ENCODE measurements at places on chromosomes 3 and 15. TPM values are rescaled to one million over a fixed set of nuclear protein-coding genes. Genes with fewer than 3 reads are reported as not detected.
A peak's percentile ranks its signal among the peaks of the same experiment; 100 is the strongest.

GRCh38 chr3:194637541-194638400 is 4.6 kb upstream of the TMEM44 start:
- no peak for ATAC-seq

GRCh38 chr3:186760141-186760833 is 23.1 kb upstream of the EIF4A2 start:
- ATAC-seq = no peak

DNA sequence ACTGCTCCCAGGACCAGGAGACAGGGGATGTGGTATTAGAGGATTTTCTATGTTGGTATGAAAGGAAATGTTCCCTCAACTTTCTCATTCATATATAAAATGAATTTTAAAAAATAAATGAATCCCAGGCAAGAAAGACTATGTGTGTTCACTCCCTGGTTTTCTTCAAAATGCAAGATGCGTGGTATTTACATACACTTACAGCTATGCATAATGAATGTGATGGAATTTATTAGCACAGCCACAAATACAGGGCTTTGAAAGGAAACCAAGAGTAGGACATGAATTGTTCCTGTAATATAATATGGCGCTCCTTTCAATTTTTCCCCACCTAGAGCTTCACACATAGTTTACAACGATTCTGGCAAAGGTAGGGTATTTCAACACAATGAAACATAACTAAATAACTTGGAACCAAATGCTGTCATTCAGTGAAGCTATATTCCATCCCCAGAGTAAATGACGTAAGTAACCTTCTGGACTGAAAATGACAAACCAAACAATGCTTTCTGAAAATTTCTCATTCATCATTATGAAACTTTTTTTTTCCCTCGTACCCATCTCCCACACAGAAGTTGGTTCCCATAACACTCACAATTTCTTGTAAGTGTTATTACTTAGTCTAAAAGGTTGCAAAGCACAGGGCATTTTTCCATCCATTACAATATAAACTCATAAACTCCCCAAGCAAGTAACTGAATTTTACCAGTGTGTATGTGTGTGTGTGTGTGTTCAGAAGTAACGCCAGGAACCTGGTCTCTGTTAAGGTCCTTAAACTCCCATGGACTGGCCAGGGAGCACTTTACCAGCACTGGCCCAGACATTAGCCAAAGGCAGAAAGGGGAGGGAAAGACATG is 41.8 kb downstream of the CBLB start:
- peak; percentile 52 for ATAC-seq

- no peak for ATAC-seq
These were observed 267.2 kb downstream of the MFSD1 start for GRCh38 chr3:159069091-159069490.

GRCh38 chr15:84604826-84605553 is 4.2 kb downstream of the ZSCAN2 start:
- no peak for ATAC-seq

DNA sequence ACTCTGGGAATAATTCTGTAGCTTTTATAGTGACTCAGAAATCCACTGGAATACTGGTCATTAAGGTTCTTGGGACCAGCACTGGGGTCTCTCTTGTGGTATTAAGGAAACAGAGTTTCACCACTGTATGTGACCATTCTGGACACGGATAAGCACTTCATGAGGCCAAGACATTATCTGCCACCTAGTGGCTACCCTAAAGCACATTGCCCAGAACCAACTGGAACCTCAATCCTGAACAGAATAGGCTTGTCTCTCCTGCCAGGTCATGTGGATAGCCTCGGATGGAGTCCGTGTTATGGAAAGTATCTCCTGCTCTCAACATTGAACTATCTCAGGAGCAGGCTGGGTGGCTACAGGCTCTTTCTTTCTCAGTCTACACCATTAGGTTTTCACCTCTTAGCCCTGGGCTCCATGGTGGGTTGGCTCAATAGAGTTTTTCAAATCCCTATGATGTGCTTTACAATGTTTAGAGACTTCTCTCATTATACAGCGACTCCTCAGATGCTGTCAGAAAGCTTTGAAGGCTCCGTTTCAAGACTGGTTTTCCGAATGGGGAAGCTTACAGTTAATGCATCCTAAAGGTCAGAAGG is 167.6 kb upstream of the ST8SIA2 start:
- ATAC-seq = no peak

DNA sequence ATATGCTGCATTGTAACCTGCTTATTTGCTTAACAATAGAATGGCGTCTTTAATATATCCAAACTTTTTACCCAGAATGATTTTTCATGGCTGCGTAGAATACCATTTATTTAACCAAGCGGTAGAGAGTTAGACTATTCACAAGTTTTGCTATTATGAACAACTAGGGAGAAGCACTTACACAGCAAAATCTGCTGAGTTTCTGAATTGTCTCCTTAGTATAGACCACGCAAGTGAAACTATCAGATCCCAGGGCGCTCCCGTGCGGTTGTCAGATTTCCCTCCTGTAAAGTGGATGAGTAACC is 12.6 kb upstream of the ADPGK start:
- peak; percentile 12 for ATAC-seq

- ATAC-seq = no peak
These were observed 218.9 kb downstream of the CDIN1 start for GRCh38 chr15:36798366-36798765.

Gene SYNM
- total RNA-seq = 1,890 TPM

- no peak for ATAC-seq
These were observed 373.3 kb downstream of the GAP43 start for GRCh38 chr3:115996420-115997108.

Gene STRIT1
- not detected for total RNA-seq

DNA sequence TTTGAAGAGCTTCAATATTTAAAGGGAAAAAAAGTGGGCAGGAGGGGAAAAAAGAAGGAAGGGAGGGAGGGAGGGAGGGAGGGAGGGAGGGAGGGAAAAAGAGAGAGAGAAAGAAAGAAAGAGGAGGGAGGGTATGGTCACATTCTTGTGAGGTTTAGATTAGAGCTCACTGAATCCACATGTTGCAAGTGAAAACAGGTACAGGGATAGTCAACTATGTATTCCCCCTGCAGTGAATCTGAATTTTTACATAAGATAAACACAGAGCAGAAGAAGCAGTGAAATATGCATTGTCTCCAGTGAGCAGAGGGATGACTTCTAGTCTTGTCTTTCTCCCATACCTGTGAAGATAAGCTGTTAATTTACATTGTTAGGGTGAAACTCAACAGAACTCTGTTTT is 84.0 kb downstream of the IFT80 start:
- no peak for ATAC-seq

DNA sequence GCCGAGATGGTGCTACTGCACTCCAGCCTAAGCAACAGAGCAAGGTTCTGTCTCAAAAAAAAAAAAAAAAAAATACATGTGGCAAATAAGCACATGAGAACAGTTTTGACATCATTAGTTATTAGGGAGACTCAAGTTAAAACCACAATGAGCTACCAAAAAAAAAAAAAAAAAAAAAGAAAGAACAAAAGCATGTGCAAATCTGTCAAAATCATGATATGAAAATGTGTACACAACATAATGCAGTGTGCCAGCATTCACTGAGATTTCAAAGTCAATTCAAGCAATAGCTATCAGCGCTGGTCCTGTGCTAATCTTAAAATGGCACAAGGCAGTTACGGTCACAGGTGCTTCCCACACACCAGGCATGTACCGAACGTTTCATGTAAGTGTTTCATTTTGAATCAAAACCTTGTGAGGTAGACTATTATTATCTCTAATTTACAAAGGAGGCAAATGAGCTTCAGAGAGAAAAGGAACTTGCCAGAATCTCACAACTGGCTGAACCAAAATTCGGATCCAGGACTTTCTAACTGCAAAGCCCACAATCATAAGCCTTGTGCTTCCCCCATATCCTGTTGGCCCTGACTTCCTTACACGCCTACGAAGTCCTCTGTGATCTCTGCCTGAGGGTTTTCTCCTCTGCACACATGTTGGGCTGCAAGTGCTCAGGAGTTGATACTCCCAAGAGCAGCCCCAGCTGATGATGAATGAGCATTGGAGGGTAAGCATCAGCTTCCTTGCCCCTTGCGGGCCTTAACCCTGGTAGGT is 200.1 kb upstream of the PROK2 start:
- no peak for ATAC-seq

- ATAC-seq = no peak
These were observed 471.6 kb downstream of the FOXP1 start for GRCh38 chr3:71111784-71112440.

- ATAC-seq = no peak
These were observed 146.3 kb downstream of the TMCO5A start for GRCh38 chr15:38080651-38081275.

Gene UACA
- total RNA-seq = 56.8 TPM

Gene PPP1R14D
- not detected for total RNA-seq

GRCh38 chr15:52082197-52083036 is 30.2 kb downstream of the BCL2L10 start:
- ATAC-seq = no peak

Gene TYRO3
- 8.1 TPM for total RNA-seq

DNA sequence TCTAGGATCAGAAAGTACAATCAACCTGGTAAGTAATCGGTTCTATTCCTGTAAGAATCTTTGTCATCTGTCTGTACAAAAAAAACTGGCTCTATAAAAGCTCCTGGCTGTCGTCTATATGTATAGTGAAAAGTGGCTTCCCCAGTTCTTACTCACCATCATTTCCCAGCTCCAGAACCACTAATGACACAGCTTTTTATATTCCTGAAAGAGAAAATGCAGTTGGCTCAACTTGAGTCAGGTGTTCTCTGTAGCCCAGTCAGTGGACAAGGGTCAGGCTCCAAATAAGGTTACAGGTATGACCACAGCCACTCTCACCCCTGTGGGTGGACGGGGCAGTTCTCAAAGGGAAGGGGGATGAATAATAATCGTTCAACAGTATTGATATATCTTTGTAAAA is 85.1 kb downstream of the AP4E1 start:
- no peak for ATAC-seq

DNA sequence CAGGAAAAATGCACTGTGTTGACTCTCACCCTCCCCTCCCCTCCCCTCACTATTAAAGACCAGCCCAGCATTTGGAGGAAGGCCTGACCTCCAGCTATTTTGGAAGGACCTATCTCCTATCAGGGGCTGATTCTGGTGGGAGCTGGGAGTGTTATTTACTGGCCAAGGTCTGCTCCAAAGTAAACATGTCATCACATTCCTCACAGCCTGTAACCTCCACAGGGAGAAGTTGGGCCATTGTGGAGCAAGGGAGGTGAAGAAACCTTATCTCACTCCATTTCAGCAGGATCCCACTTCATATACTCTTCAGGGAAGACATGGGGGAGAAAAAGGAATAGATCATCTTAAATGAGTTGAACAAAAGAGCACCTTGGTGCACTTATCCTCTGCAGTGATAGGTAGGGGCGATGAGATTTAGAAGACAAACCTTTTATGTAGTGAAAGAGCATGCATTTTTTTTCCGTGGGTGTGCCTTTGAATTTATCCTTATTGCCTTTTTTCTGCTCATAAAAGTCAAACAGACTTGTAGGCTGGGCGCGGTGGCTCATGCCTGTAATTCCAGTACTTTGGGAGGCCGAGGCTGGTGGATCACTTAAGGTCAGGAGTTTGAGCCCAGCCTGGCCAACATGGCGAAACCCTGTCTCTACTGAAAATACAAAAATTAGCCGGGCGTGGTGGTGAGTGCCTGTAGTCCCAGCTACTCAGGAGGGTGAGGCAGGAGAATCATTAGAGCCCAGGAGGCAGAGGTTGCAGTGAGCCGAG is 15.6 kb upstream of the FLNB start:
- ATAC-seq = no peak

Gene LRRIQ4
- total RNA-seq = not detected

Gene PIGZ
- total RNA-seq = 7.4 TPM

DNA sequence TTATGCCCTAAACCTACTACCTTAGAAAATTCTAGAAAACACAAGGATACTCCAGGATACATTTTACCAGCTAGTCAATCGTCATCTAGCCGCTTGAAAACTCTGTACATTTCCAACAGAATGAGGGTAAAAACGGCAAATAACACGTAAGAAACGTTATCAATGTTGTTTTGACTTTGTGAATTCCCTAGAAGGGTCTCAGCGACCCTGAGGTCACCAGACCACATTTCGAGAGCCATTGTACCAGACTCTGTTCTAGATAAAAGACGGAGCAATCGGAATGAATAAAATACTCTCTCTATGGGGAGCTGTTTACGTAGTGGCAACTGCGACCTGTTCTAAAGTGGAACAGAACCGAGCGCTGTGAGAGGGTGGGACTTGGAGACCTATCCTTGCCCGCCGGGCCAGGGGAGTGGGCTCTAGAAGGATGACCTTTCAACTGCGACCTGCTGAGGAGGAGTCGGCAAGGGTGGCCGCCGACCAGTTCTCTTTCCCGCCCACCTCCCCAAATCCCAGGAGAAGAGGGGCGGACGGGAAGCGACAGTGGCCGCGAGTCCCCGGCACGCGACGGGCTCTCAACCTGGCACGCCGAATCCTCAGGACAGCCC is 778 bp upstream of the AP4E1 start:
- ATAC-seq = peak; percentile 50

Gene LINGO1
- total RNA-seq = 0.16 TPM

DNA sequence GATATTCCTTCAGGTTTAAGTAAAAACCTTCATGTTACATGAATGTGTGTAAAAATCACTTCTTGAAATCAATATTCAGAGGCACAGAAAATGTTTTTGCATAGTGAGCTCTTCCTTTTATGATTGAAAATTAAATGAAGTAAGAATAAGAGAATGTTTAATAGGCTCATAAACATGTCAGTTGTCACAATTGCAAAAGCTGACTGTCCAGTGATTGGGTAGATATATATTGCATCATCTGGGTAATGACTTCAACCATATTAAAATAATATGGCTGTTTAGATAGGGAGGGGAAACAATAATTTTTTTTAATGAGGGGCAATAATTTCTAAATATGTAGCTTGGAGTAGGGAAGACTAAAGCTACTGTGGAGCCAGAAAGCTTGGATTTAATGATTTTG is 529.8 kb upstream of the GOLIM4 start:
- no peak for ATAC-seq

Gene FBXW12
- not detected for total RNA-seq

DNA sequence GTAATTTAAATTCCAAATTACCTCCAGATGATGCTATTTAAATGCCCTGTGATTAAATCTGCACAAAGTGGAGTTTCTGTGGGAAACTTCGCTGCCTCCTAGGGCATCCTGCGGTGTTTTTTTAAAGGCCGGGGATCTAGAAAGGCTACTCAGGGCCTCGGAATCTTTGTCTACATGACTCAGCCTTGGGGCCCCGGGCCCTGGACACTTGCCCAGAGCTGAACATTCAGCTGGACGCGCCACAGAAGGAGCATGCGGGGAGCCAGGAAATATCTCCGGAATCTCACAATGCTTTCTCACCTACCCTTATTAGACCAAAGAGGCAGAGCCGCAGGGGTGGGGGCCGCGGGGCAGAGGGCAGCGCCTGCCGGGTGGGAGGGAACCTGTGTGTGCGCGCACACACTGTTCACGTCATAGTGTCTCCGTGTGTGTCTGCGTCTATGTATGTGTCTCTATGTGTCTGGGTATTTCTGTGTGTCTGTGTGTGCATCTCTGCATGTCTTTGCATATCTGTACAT is 145.5 kb upstream of the TPM1 start:
- peak; percentile 88 for ATAC-seq

All from gastroesophageal sphincter (tissue), 4 donors.